ENCODE measurements at places on chromosomes 12 and 14.

DNA sequence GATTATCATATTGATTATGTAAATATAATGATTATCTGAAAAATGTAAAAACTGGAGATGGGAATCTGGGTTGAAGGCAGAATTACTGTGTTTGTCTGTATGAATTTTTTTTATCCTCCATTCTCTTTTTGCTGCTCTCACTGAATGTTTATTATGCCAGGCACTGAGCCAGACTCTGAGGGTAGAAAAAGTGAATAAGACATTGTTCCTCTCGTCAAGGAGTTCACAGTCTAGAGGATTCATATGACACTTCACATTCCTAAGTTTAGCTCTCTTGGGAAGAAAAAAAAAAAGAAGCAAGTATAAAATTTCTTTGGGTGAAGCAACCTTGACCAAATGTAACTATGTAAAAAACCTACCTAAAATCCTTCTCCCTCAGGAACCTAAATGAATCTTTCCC is 120.9 kb upstream of the LMO3 start:
- no peak for DNase-seq

DNA sequence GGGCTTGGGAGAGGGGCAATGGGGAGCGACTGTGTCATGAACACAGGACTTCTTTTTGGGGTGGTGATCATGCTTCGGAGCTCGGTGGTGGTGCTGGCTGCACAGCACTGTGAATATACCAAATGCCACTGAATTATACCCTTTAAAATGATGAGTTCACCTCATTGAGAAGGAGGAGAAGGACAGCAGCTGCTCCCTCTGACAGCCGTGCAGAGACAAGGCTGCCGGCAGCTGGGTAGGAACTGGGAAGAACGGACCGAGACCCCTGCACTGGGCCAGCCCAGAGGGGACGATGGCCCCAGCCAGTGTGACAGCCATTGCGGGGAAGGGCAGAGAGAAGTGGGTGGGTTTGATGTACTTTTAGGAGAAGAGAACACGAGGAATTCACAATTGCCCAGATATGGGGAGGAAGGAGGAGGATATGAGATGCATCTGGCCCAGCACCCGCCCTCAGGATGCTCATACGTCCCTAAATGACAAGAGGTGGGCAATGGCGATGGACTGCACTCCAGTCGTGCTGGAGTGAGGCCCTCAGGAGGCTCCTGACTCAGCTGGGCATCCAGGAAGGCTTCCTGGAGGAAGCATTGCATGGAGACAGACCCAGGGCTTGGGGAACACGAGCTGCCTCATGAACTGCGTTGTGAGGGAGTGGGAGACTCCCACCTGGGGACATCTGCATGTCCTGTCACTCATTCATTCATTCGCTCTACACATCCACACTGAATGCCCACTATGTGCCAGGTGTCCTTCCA is 64.3 kb upstream of the C14orf180 start:
- DNase-seq: no peak

DNA sequence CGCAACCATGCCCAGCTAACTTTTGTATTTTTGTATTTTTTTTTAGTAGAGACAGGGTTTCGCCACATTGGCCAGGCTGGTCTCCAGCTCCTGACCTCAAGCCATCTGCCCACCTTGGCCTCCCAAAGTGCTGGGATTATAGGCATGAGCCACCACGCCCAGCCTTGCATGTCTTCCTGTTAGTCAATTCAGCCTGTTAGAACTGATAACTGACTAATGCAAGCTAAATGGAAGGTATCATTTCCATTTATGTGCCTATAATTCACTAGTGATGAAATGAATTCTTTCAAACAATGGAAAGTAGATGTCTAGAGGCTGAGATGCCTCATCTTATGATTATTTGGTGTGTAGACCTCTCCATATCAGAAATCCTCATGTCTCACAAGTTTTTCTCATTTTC is 37.3 kb upstream of the DIP2B start:
- DNase-seq: no peak

- DNase-seq: no peak
Measured at GRCh38 chr12:1877169-1877878, 41.1 kb downstream of the CACNA2D4 start.

DNA sequence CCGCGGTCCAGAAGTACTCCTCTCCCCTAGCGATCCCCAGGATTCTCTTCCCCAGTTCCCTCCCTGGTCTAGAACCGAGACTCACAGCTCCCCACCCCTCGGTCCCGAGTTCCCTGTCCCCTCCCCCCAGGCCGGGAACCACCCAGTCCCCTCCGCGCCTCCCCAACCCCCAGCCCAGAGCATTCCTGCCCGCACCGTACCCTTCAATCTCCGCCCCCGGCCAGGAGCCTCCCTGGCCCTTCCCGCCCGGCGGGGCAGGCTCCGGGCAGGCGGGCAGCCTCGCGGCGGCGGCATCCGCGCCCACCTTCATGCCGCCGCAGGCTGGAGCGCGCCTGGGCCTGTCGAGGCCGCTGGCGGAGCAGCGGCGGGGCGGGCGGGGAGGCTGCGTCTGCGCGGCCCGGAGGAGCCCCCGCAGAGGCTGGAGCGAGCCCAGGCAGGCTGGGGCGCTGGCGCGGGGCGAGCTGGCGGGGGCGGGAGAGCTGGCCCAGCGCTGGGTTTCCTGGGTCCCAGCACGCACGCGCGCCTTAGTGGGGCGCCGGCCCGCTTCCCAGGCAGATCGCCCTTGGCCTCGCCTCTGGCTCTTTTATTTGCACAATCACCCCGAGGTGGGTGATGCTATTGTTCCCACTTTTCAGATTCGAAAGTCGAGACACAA is 22.2 kb upstream of the GPR132 start:
- DNase-seq: peak; percentile 75

- DNase-seq: no peak
Measured at GRCh38 chr12:64660237-64661018, 50.1 kb downstream of the RASSF3 start.

DNA sequence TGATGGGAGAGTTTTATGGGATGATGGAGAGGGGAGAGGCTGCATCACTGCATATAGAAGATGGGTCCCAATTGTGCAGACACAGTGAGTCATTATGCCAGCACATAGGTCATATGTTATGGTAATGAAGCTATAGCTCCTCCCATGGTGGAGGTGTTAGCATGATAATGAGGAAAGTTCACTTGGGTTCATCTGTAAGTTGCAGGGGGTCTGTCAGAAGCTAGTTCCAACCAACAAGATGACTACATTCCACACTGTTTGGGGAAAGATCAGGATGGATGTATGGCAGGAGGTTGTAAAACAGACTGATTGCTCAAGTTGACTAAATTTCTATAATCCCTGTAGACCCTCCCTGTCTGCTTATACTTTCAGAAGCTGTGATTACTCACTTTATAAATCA is 561.3 kb downstream of the C12orf50 start:
- DNase-seq: no peak

- DNase-seq: no peak
Measured at GRCh38 chr12:51357374-51358047, 11.0 kb upstream of the CELA1 start.

- DNase-seq: no peak
Measured at GRCh38 chr14:67004521-67004920, 184.7 kb upstream of the GARIN2 start.

- no peak for DNase-seq
Measured at GRCh38 chr14:50530358-50530757, 2.0 kb downstream of the MAP4K5 start.

- no peak for DNase-seq
Measured at GRCh38 chr12:3432868-3433267, 58.1 kb upstream of the PRMT8 start.

DNA sequence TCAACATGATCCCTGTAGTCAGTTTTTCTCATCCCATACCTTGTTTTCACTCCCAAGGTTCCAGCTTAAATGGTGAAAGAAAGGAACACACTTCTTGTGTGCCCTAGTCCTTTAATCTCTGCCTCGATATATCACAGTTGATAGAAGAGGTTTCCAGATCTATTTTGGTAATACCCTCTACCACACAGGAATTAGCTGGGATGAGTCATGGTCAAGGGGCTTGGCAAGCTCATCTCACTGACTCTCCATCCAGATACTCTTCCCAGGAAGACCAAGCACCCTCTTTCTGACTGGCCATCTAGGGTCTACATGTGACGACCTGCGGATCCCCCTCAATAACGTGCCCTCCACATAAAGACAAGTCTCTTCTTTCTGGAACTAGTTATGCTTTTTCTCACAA is 277.9 kb downstream of the ITPR2 start:
- no peak for DNase-seq

- no peak for DNase-seq
Measured at GRCh38 chr14:72588521-72588920, 305.4 kb downstream of the DPF3 start.

GRCh38 chr12:64669270-64669842 is 59.1 kb downstream of the RASSF3 start:
- DNase-seq: peak; percentile 50

- DNase-seq: no peak
Measured at GRCh38 chr12:43988838-43989560, 153.1 kb downstream of the TMEM117 start.

DNA sequence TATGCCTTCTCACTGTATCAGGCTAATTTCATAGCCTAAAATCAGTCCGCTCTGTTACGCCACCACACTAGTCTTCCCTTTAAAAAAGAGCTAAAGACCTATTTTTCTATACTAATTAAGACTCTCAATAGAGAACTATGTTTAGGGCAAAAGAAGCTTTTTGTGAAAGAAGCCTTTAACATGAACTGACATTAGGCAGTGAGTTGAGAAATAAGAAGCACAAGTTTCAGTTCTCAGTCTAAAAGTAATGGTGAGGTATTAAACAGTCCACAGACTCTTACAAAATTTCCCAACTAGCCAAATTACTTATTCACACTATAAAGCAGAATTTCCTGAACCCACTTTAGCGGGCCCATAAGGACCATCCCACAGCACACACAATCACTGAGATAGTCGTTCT is 93.7 kb downstream of the SOX5 start:
- no peak for DNase-seq

- no peak for DNase-seq
Measured at GRCh38 chr12:58633479-58633878, 286.8 kb downstream of the LRIG3 start.

DNA sequence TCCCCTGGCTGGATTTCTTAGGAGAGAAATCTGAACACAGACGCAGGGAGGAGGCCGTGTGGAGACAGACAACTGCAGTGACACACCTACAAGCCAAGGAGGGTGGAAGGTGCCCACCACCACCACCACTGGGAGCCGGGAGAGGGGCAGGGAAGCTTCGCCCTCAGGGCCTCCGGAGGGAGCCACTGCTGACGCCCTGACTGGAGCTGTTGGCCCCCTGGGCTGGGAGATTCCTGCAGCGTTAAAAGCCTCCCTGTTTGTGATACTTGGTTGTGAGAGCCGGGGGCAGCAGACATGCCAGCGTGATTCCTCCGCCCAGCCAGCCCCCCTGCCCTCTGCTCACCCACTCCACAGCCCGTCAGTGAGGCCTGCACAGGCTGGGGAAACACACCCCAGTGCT is 72.0 kb downstream of the CHGA start:
- DNase-seq: no peak

- no peak for DNase-seq
Measured at GRCh38 chr12:66776974-66777373, 98.1 kb upstream of the GRIP1 start.

DNA sequence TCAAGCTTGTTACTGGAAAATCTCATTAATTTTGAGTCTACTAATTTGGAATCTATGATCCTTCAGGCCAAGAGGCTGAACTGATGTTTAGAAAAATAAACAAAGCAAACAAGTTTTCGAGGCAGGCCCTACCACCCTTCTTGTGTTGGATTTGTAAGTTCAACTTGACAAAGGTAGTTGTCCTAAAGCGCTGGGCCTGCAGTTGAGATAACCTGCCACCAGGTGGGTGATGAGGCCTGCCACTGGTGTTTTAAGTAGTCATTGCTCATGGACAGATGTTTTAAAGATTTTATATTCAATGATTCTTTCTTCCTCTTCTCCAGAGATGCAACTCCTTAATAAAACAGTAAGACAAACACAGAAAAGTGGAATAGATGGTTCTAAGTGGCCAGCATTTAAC is 19.4 kb downstream of the ACVRL1 start:
- DNase-seq: peak; percentile 66

DNA sequence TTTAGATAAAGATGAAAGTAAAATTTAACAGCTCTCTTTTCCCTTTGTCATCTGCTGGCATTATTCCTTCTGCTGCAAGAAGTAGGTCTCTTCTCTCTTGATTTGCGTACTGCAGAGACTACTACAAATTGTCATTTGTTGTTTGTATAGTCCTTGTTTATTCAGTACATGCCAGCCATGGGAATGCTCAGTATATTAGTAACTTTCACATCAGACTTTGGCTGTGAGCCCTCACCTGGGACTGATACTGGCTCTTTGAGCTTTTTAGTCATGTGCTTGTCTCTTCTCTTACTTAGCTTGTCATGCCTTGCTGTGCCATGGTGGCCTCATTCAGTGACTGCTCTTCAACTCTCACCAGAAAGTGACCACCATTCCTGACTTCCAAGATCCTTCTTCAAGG is 169.8 kb downstream of the PRKCH start:
- DNase-seq: no peak

DNA sequence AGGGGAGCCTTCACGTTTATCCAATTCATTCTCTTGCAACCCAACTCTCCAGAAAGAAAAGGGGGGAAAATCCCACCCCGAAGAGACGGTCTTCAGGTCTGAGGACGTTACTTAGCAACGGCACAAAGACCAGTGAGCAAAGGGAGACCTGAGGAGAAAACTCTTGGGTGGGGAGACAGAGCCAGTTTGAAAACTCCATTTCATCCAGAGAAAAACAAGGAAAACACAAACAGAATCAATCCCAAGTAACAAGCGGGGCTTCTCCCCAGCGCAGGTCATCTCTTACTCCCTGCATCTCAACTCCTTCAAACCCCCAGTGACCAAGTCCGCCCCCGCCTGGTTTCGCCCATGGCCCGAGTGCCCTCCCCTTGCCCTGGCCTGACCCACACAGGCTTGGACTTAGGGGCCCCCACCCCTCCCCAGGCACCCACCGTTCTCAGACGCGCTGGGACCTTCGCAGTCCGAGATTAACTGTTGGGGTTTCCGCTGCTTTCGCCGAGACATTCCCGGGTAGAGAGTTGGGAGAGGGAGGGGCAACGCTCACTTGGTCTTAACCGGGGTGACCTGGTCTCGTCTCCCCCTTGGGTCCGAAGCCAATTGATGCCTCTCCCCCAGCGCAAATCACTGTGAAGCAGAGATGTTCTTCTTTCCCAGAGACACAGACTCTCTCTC is 10.4 kb upstream of the SALL2 start:
- DNase-seq: no peak
